ENCODE measurements at places on chromosomes 12 and 14.

DNA sequence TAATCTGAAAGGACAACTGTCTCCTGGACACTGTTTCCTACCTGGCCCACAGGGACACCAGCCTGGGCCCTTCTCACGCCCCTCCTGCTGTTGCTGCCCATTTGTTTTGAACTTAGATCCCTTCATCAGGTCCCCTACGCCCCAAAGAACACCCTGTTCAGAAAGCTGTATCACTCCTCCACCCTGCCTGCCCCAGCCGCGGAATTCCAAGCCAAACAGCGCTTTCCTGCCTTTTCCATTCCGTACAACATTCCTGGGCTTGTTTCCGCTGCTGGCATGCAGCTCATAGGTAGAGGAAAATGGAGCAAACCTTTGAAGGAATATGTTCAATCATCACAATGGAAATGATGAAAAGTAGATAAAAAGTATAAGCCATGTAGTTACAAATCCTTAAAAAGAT is 12.8 kb upstream of the GSG1 start:
- DNase-seq: no peak

- DNase-seq: no peak
Observed at GRCh38 chr12:125220404-125221273, 155.4 kb downstream of the AACS start.

DNA sequence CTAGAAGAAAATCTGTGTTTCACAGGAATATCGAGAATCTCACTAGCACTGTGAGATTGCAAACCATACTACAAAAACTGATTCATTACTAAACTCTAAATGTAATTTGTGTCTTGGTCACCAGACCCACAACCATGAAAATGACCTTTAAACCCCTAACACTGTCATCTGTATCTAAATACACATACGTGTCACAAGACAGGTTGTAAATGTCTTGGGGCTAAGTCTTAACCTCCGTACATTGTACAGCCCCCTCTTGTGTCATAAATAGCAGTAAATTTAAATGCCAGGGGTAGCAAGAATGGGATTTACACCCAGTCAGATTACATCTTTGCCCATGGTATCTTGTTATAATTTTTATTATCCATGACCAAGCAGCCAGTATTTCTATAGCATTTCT is 117.3 kb downstream of the GPR135 start:
- DNase-seq: no peak

- no peak for DNase-seq
Observed at GRCh38 chr12:110266381-110266960, 14.6 kb upstream of the ATP2A2 start.

GRCh38 chr14:78018283-78018682 is 151.9 kb upstream of the NRXN3 start:
- DNase-seq: no peak
